ENCODE measurements at places on chromosomes 1 and 21.

- ATAC-seq = peak; percentile 25
Measured at GRCh38 chr1:11052839-11053757, 6.1 kb upstream of the MASP2 start.

GRCh38 chr1:62493656-62494055 lies 56.8 kb downstream of the USP1 start:
- no peak for ATAC-seq

DNA sequence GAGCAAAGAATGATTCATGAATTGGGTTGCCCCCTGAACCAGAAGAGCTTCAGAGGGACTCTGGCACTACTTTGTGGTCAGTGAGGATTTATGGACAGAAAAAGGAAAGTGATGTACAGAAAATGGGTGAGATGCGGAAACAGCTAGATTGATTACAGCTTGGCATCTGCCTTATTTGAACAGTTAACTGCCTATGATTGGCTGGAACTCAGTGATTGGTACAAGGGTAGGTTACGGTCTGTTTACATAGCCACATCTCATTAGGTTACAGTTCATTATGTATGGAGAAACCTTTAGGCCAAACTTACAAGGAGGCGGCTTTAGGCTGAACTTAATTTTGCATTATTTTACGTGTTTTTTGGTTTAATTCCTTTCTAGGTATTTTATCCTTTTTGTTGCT lies 29.0 kb upstream of the RHOU start:
- no peak for ATAC-seq

DNA sequence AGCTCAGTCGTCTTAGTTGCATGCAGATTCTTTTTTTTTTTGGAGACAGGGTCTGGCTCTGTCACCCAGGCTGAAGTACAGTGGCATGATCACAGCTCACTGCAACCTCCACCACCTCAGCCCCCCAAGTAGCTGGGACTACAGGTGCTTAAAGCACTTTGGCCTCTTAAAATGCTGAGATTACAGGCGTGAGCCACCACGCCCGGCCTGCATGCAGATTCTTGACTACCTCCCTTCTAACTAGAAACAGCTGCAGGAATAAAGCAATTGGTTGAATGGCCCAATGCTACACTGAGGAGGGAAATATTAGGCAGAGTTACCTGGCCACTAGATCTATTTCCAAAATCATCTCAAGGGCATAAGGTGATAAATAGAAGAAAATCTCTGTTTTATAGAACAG lies 29.5 kb upstream of the TTC39A start:
- no peak for ATAC-seq

DNA sequence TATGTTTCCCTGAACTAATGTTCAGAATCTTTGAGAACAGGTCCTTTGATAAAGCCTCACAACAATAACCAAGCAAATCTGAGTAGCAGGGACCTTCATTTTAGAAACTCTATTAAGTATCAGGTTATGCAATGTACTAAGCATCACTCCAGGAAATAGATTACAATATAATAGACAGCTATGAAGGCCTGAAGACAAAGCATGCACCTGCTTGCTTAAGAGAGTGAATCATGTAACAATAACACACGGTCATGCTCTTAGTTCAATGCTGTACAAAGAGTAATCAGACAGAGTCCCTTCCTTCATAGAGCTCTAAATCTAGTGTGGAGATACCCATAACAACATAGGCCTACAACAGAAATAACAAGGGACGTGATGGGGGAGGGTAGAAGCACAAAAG lies 8.1 kb upstream of the CMPK1 start:
- peak; percentile 96 for ATAC-seq

DNA sequence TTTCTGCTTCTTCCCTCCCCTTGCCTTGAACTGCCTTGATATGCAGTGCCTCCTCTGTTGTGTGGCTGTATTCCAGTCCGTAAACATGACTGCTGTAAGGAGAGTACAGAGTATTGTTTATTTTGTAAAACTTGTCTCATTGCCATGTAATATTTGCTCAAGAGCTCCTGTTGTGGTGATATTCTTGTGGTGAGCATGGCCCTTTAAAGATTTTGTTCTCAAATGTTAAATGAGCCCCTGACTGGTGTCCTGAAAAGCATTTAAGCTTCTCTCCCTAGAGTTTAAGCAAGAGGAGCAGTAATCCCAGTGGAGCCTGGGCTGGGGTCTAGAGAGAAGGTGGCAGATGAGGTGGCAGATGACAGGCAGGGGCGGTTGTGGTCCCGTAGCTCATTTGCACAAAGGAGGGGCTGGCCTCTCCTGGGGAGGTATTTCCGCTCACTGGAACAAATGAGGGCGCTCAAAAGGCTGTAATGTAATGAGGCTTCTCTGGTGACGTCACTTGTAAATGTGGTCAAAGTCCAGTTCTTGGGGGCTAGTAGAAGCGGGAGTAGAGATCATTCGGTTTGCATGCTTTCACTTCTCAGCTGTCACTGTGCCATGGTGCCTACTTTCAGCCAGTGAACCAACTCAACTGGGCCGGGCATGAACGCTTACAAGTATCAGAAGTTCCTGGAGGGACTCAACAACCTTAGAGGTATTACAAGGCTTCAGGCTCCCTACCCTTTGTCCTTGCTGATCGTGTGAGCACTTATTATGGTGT lies 46.0 kb upstream of the MACF1 start:
- ATAC-seq = peak; percentile 29

DNA sequence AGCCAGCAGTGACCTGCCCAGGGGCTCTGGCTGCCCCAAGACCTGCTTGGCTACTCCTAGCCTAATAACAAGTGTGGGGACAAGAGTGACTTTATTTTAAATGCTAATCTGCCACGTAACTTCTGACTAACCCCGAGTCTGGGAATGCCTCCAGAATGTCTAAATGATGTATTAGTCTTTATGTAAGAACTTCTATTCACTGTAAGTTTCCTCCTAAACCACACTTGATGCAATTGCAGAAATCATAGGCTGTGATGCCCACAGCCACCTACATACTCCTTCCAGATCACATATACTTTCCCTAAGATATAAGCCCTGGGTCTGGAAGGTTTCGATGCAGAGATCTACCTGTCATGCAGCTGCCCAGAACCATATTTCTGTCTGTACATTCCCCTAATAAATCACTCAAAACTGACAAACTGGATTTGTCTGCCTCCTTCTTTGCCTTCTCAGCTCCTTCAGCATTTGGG lies 5.9 kb upstream of the VPS45 start:
- ATAC-seq = peak; percentile 89
